Right atrium auricular region (tissue), 2 donors: ENCODE measurements at places on chromosomes 7 and 10. TPM values are rescaled to one million over a fixed set of nuclear protein-coding genes. Genes with fewer than 3 reads are reported as not detected.

THSD7A gene
- total RNA-seq: 2.9 TPM

UNC5B gene
- 29.2 TPM for total RNA-seq

GRM3 gene
- total RNA-seq: not detected

GPNMB gene
- 74.4 TPM for total RNA-seq

CXCL12 gene
- 53.8 TPM for total RNA-seq

ANXA8 gene
- 39.8 TPM for total RNA-seq

HELLS gene
- 0.55 TPM for total RNA-seq

- no peaks in the 10 kb centered on the region for H3K4me1 ChIP-seq
- peak overlapping the region; percentile 62 for H3K27ac ChIP-seq
- no peak for DNase-seq
- peak overlapping the region; percentile 64 for H3K4me3 ChIP-seq
- no peaks in the 10 kb centered on the region for H3K27me3 ChIP-seq
Measured at GRCh38 chr10:97633921-97634320, 621 bp upstream of the MORN4 start.

DNA sequence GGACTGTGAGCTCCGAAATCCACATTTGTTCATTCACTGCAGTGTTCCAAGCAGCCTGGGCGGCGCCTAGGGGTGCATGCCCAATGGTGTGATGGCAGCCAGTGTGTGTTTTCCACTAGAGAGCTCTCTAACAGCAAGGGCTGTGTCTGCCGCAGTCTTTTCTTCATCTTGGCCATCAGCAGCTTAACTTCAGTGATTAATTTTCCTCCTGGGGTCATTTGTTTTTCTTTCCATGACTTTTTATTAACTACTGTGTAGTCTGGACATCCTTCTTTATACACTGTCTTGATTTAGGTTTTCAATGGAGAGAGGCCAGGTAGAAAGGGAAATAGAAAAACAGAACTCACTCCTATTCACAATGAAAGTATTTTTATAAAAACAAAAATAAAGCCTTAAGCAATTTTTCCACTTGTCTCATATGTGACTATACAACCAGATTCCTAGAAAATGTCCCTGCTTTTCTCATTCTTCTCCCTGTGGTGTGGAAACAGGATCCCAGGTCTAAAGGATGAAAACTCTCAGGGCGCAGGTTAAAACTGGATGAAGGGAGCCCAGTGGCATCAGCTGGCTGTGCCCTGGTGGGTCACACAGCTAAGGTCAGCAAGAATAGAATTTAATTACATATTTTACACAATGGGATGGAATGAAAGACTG, 176.8 kb downstream of the PKD1L1 start:
- DNase-seq: no peak
- no peaks in the 10 kb centered on the region for H3K27me3 ChIP-seq
- H3K4me1 ChIP-seq: no peaks in the 10 kb centered on the region
- H3K4me3 ChIP-seq: no peak overlapping the region
- H3K36me3 ChIP-seq: no peaks in the 10 kb centered on the region
- no peak overlapping the region for H3K27ac ChIP-seq

GRCh38 chr10:10612151-10612550, 405.5 kb upstream of the CELF2 start:
- H3K4me1 ChIP-seq: no peaks in the 10 kb centered on the region
- H3K4me3 ChIP-seq: no peak overlapping the region
- H3K27ac ChIP-seq: no peak overlapping the region
- no peak for DNase-seq
- H3K27me3 ChIP-seq: no peaks in the 10 kb centered on the region

DNA sequence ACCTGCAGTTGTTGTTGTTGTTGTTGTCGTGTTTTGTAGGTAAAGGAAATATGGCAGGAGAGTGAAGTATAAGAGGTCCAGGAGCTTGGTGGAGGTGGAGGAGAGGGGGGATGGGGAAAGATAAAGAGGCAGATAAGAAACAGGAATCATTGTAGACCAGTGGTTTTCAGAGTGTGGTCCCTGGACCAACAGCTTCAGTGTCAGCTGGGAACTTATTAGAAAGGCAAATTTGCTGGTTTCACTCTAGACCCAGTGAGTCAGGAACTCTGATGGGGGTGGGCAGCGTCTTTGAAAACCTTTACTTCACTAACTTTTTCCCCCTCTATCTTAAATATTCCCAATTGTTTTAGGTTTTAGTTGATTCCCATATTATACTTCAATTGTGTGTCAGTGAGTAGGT, 241.5 kb downstream of the AUTS2 start:
- no peak overlapping the region for H3K4me3 ChIP-seq
- H3K27me3 ChIP-seq: no peaks in the 10 kb centered on the region
- DNase-seq: no peak
- no peak overlapping the region for H3K27ac ChIP-seq

DNA sequence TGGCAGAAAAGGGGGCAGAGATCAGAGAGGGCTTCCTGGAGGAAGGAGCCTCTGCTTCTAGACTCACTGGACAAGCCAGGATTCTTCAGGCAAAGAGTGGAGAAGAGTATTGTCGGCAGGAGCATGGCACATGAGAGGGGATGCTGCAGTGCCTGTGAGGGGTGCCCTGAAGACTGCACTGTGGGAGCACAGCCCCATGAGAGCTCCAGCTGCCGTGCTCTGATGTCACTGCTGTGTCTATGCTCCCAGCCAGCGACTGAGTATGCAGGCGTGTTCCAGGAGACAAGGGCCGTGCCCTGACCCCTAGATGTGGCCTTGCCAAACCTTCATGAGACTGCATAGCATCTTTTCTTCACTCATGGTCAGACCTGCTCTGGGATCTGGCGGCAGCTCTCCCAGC, 339.1 kb downstream of the RPS24 start:
- H3K4me3 ChIP-seq: no peak overlapping the region
- no peaks in the 10 kb centered on the region for H3K27me3 ChIP-seq
- H3K36me3 ChIP-seq: no peaks in the 10 kb centered on the region
- no peak overlapping the region for H3K27ac ChIP-seq
- peaks cover 8% of the 10 kb centered on the region for H3K4me1 ChIP-seq
- DNase-seq: no peak

DNA sequence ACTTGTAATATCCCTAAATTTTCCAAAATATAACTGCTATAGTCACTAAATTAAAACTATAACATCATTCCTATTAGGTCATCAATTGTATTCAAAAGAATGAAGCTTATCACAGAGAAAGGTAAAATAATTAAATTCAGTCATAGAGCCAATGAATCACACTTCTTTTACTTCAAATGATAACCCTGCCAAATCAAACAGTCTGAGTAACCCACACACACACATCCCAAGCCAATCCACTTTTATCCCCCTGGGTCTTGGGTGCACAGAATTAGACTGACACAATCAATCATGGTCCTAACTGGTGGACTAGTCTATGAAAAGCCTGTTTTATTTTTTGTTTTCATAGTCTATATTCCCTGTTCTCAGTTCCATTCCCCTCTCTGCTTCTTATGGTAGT, 25.6 kb downstream of the CTNNA3 start:
- DNase-seq: no peak
- H3K4me1 ChIP-seq: no peaks in the 10 kb centered on the region
- H3K36me3 ChIP-seq: no peaks in the 10 kb centered on the region
- H3K27ac ChIP-seq: peak overlapping the region; percentile 11
- no peak overlapping the region for H3K4me3 ChIP-seq
- H3K27me3 ChIP-seq: no peaks in the 10 kb centered on the region

DNA sequence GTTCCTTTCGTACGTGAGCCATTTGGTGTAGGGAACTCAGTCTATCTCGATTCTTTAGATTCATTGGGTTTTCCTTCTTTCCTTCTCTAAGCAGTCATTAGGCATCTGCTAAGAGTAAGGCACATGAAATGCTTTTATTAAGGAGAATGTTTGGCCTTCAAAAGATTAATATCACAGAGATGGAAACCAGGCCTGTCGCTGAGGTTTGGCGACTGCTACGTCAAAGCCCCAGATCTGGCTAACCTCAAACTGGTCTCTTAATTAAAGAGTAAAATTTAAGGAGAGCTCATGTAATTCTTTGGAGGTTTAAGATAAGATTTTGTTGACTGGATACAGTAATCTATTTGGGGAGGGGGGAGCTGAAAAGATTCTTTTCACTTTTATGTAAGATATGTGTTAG, 189.8 kb downstream of the JCAD start:
- no peak for DNase-seq
- no peak overlapping the region for H3K4me3 ChIP-seq
- H3K27me3 ChIP-seq: no peaks in the 10 kb centered on the region
- no peak overlapping the region for H3K27ac ChIP-seq
- no peaks in the 10 kb centered on the region for H3K36me3 ChIP-seq

DNA sequence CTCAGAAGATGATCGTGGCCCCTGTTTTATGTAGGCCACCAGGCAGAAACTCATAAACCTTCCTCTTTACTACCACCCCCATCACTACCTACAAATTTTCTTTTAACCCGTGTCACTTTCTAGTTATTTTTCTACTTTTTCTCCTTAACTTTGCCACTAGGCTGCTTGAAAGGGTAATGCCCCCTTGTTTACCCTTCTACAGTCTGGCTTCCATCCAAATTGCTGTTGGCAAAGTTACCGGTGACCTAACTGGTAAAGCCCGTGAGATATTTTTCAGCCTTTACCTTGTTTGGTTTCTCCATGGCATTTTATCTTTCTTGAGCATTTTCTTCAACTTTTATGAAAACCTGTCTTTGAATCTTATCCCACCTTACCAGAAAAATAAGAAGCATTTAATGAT, 153.0 kb downstream of the WNT2 start:
- peaks cover 13% of the 10 kb centered on the region for H3K36me3 ChIP-seq
- H3K27me3 ChIP-seq: no peaks in the 10 kb centered on the region
- H3K4me3 ChIP-seq: no peak overlapping the region
- DNase-seq: no peak
- no peak overlapping the region for H3K27ac ChIP-seq

DNA sequence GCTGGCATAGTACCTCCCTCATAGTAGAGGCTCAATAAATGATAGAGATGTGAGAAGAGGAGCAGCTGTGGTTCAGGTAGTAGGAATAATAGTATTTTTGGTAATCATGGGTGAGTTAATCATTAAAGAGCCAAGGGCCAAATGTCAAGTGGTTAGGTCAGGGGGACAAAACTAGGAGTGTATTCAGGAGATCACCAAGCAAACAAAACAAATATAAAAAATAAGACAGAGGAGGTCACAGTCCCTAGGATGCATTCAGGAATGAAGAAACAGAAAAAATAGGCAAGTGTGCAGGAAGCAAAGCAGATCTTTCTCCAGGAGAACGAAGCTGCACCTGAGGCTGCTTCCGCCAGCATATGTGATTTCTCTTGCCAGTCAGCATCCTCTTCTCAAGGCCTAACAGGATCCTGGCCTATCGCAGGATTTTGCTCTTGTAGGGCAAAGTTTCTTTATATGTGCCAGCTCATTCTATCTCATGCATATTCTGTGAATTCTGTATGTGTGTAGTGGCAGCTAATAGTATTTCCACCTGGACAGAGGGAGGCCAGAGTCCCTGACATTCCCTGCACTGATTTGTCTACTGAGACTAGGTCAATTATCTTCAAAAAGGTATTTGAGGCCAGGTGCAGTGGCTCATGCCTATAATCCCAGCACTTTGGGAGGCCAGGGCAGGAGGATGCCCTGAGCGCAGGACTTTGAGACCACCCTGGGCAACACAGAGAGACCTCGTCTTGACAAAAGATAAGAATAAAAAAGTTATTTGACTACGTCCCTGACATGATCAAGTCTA, 82.7 kb downstream of the AKR1D1 start:
- H3K27me3 ChIP-seq: no peaks in the 10 kb centered on the region
- H3K4me3 ChIP-seq: no peak overlapping the region
